Pancreas (tissue), 10 donors: ENCODE measurements at places on chromosomes 5 and 9. TPM values are rescaled to one million over a fixed set of nuclear protein-coding genes. Genes with fewer than 3 reads are reported as not detected.

DNA sequence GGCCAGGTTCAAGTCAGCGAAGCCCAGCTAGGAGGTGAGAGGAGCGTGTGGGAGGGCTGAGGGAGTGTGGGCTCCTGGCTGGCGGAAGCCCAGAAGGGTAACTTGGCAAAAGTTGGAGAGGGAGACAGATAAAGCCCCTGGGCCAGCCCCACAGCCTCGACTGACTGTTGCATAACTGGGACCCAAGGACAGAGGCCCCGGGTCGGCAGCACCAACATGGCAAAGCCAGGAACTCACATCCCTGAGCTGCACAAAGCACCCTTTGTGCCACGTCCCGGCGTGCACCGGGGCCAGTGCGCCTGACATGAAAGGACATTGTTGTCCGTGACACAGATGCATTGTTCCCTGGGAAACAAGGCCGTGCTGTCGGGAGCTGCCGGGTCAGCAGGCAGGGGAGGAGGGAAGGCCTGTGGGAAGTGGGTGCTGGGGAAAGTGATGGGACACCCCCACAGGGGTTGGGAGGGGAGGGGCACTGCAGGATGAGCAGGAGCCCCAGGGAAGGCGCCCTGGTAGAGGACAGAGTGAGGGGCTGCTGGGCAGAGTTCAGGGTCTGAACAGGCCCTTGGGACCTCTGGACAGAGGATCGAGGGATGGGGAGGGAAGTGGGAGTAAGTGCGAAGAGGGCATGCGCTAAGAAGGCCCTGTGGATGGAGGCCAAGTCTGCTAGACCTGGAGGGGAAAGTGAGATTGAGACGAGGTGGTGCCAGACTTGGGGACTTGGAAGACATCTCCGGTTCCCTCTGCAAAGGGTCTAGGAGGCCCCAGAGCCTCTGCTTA, 13.0 kb upstream of the DPM2 start:
- DNase-seq: peak; percentile 84

Gene DRD1
- total RNA-seq: not detected

DNA sequence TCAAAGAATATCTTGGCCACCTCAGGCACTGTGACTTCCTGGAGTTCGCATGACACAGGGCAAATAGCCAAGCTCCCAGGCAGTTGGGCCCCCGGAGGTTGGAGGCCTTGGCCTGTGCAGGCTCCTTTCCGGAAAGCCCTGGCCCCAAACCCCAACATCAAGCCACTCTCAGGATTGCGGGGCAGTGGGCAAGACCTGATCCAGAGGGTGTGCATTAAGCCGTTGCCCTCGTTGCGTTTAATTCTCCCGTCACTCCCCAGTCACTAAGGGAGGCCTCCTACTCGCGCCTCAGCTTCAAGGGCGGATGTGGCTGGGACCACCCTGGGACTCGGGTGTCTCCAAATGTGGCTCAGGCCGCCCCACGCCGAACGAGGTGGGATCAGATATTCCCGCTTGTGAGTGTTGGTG, 60.1 kb downstream of the TMEM174 start:
- no peak for DNase-seq

DNA sequence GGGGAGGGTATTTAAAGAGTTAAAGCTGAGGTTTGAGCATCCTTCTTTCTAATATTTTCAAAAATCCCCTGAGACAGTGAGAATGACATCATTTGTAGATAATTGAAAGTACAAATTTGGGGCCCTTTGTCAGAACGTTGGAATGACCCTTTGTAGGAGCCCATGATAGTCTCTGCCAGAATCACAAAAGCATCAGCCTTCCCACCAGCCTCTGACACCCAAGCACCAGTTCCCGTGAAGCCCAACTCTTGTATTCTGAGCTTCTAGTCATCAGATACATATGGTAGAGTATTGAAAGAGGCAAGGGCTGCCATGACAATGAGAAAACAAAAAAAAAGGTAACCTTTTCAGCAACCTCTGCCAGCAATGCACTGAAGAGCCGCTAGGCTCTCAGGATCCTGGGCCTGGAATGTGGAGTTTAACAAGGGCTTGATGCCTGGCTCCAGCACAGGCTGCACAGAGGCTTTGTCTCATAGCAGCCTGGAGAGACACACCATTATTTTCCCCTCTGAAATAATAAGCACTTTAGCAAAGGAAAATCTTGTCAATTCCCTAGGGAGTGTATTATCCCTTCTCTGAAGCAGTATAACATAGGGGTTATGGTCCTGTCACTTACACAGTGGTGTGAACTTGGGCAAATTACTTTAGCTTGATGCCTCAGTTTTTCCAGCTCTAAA, 114.4 kb downstream of the ZNF608 start:
- no peak for DNase-seq
